ENCODE measurements at places on chromosomes 7 and 10.

DNA sequence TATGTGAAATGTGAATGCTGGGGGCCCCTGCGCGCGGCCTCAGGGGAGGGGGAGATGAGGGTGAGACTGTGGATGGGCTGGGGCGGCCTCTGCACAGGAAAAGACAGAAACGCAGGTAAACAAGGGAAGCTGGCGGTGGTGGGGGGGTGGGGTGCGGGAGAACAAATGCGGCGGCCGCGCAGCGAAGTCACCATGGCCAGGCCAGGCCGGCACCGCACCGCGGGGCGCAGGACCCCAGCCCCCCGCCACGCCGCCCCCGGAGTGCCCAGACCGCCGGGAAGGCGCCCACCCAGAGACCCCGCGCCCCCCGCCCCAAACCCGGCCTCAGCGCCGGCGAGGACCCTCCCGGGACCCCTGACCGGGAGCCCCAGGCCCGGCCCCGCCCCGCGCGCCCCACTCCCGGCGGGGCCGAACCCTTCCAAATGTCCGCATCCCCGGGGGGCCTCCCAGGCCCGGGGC, 14.5 kb upstream of the DNAAF5 start:
- no peak for DNase-seq

DNA sequence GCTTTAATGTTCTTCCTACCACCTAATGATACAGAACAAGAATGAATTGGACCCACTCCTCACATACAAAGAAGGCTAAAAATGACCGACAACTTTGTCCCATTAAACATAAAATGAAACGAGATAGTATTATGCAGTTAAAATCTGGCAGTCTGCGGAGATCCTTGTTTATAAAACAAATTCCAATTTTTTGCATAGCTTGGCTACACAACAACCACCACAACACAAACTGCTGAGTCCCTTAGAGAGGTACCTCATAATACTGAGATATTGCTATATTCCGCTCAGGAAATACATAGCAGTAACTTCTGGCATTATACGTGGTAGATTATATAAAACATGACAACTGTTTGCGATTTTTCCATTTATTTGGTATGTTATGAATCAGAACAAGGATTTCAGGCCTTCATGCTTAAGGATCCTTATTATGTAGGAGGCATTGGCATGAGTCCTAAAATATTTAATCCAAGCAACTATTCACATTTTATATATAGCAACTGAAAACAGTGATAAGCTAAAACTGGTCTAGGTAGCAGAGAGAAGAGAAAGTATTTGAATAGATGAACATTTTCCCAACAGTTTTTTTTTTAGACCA, 96.0 kb downstream of the ANK3 start:
- DNase-seq, result no peak

DNA sequence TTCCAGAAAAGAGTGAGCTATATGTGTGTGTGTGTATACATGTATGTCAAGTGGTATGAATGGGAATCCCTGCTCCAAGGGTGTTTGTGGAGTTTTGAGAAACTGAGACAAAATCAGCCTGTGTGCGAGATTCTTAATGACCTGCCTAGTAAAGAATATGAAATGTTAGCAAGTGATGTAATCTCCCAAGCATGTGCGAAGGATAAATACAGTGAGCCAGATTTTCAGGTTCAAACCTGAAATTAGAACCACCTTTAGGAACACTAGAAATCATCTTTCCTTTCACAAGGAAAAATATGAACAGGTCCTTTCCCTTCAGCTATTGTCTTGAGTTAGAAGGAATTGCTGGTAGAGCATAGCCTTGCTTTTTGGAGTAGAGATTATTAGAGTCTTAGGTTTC, 457.6 kb downstream of the LRMDA start:
- no peak for DNase-seq

DNA sequence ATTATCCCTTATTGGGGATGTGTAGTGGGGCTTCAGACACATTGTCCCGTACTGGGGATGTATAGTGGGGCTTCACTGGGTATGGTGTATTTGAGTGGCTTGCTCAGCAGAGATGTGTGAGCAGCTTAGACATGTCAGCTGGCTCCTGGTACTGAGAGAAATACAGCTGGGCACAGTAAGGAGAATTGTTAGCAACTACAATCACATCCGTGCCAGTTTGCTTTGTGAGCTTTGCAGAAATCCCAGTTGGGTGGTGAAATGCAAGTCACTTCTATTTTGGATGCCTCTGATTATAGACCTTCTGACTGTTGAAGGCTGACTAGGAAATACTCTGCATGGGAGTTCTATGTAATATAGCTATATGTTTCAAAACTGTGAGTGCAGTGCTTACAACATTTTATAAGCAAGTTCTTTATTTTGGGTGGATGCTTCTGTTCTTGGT, 10.8 kb downstream of the CCNY start:
- DNase-seq, result no peak

GRCh38 chr10:986137-986825, 2.0 kb upstream of the GTPBP4 start:
- DNase-seq, result no peak

GRCh38 chr10:133088956-133089800, 1.5 kb downstream of the ADGRA1 start:
- no peak for DNase-seq

DNA sequence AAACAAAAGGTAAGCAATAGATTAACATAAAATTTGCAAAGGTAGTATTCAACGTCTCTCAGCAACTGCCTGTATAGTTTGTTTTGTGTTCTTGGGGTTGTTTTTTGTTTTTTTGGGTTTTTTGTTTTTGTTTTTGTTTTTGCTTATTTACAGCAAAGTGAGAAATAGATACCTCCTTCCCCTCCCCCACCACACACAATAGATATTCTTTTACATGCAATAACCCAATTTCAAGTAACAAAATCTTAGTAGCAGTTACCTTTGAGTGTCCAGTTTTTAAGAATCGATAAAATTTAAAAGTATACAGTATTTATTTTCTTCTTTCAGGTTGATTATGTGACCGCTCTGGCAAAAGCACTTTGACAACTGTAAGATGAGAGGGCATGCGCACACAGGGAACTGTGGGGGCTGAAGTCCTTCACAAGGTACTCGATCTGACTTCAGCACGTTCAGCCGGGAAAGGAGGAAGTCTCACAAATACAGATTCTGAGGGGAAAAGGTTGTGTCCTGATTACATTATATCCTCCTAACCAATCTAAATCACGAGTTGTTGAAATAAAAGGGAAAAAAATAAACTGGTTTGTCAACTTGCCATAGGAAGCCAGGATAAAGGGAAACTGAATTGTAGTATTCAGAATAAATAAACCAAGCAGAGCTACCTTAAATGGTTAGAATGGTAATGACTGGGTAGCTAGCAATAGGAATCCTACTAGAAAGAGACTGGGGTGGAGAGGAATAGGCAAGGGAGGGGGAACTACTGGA, 47.8 kb downstream of the CPEB3 start:
- peak; percentile 42 for DNase-seq

GRCh38 chr10:72026278-72027111, 61.9 kb downstream of the SPOCK2 start:
- DNase-seq, result no peak

DNA sequence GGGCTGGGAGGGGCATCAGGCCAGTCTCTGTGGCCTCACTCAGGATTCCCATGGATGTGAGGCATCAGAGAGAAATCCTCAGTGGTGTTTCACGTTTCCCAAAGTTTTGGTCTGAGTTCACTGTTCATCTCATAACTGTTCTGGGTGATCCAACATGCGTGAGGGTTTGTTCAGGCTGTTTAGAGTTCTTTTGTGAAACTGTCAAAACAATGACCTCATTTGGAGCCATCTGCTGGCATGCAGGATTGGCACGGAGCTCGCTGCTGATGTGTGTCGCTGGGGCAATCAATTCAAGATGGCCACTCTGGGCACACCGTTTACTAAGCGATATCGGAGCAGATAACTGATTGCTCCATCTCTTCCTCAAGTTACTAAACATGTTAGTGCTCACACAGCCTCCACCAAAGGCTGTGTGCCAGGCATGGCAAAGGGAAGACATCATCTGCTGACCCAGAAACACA, 365.6 kb downstream of the WDR11 start:
- no peak for DNase-seq

GRCh38 chr10:101770331-101771215, 5.3 kb downstream of the FGF8 start:
- DNase-seq, result no peak

DNA sequence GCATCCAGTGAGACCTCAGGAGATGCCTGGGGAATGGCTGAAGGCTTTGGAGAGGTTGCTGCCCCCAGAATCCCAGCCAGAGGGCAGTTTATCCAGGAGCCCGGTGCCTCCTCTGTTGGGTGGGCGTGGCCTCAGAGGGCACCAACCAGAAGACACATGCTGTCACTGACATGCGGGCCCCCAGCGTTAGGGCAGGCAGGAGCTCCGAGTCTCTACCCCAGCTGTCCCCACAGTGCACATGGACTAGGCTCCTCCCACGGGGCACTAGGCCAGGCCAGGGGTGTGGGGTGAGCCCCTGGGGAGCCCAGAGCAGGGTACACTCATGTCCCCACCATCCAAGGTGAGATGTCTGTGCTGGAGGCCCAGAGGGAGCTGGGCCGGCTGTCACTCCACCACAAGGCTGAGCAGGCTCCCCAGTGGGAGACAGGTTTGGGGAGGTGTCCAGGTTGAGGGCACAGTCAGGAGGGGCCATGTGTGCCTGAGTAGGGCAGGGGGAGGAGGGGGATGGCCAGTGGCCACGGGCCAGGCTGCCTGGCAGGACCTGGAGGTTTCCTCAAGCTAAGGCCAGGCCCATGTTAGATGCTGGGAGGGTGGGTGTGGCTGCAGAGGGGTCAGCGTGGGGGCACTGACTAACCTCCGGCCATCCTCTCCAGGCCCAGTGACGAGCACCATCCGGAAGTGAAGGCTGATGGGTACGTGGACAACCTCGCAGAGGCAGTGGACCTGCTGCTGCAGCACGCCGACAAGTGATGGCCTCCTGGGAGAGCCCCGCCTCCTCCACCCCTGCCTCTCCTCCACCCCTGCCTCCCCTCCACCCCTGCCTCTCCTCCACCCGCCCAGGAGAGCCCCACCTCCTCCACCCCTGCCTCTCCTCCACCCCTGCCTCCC, 131.3 kb downstream of the FAM53B start:
- DNase-seq, result no peak

- DNase-seq, result no peak
These were observed 13.9 kb upstream of the FBXW4 start for GRCh38 chr10:101708870-101709269.

DNA sequence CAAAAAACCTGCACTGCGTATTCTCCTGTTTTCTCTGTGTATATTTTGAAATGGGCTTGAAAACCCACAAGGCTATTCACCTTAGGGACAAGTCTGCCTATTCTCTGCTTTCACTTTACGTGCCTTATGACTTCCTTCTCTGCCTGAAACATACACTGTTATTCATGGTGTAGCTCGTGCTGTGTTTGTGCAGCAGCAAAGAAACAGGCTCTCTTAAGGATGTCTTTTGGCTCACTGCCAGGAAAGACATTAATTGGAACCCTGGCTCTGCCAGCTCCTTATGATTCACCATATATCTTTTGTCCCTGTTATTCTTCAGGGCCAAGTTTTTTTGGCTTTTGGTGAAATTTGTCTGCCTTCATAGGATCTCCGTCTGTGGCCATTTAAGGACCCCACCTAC, 92.4 kb downstream of the TMEM106B start:
- DNase-seq, result no peak

DNA sequence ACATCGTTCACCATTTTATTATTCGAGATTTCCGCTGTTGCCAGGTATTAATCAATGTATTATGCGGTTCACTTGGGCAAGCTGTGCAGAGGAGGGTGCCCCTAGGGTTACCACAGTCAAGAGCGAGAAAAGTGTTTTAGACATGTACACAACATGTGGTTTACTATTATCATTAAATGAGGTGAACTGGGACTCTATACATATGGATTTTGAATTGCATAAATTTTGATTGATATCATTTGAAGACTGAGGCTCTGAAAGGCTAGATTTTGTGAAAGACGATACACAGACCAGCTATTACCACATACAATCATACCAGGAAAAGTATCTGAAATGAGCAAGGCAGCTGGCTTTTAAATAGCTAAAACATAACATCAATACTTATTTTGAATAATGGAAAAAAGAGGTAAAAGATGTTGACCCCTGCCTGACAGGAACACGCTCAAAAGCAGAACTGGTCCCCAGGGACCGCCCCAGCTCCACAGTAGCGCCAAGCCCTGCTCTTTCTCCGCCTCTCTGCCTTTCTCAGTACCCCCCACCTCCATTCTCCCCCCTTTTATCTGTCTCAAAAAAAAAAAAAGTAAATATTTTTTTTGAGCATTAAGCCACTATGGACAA, 413.4 kb upstream of the MKI67 start:
- DNase-seq, result no peak

DNA sequence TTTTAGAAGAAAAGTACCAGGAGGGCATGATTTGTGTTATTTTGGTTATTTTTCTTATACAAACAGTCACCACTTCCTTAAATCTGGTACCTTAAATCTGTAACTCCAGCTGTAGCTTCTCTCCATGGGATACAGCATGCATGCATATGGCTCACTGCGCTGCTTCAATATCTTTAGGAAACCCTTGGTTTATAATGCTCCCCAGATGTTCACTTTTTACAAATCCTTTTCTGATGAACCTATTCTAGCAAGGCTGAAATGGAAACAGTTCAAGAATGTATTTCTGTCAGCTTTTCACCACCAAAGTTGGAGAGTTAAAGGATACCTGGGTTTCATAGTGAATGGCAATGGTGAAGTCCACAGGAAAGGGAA, 50.9 kb downstream of the LAMB4 start:
- no peak for DNase-seq

DNA sequence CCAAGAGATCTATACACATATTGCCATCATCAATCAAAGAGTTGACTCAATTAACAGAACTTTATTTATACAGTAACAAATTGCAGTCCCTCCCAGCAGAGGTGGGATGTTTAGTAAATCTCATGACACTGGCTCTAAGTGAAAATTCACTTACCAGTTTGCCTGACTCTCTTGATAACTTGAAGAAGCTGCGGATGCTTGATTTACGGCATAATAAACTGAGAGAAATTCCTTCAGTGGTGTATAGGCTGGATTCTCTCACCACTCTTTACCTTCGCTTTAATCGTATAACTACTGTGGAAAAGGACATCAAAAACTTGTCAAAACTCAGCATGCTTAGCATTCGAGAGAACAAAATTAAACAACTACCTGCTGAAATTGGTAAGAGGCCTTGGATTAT, 45.3 kb downstream of the SHOC2 start:
- no peak for DNase-seq

DNA sequence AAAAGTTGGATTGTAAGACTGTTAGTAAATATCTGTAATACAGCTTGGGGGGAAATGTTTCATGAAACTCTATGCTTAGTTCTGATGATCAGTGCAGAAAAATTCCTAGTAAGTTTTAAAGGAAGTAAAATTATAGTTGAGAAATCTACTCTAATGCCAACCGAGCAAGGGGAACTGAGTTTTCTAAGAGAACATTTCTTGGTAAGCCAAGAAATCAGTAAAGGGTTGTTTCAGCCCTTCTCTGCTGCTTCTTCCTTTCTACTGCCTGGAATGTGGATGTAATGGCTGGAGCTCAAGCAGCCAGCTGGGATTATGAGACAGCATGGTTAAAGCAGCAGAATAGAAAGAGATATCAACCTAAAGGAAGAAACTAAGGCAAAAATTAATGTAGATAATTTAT, 15.9 kb upstream of the AKR1B1 start:
- no peak for DNase-seq

- no peak for DNase-seq
These were observed 87.4 kb upstream of the SMNDC1 start for GRCh38 chr10:110392121-110392520.

GRCh38 chr10:80405626-80406025, 2.7 kb upstream of the PRXL2A start:
- DNase-seq, result no peak

GRCh38 chr7:101816595-101817470, 593 bp upstream of the CUX1 start:
- DNase-seq, result no peak

GRCh38 chr7:27162561-27163287, 2.6 kb downstream of the HOXA9 start:
- no peak for DNase-seq

- DNase-seq, result no peak
These were observed 141.8 kb downstream of the POLR1F start for GRCh38 chr7:19567011-19567410.

All from cerebellar nuclear complex (tissue), 1 donor.